Stimulated activated CD8-positive, alpha-beta memory T cell treated with anti-CD3 and anti-CD28 coated beads, Interleukin-4, amount 100 ng/mL, for 4 hours (primary cell): ENCODE measurements at places on chromosomes 2 and 18.

GRCh38 chr2:27373567-27373966, 3.2 kb downstream of the SNX17 start:
- DNase-seq: no peak

GRCh38 chr2:240286596-240286995, 146.1 kb upstream of the OTOS start:
- DNase-seq: no peak

GRCh38 chr18:25181581-25181980, 170.4 kb downstream of the ZNF521 start:
- no peak for DNase-seq

- no peak for DNase-seq
Observed at GRCh38 chr2:178008636-178009289, 63.8 kb downstream of the PDE11A start.

DNA sequence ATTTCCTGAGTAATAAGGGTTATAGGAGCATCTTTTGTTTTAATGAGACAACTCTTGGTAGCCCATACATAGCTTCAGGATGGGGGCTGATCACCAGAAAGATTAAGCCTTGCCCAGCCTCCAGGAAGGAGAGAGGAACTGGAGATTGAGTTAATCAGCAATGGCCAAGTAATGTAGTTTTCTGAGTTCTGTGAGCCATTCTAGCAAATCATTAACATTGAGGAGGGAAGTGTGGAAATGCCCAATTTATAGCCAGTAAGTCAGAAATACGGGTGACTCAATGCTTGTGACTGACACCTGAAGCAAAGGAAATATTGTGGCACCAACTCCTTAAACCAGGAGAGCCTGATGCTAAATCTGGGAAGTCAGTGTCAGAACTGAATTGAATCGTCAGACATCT, 205.1 kb upstream of the SRD5A2 start:
- DNase-seq: no peak

- no peak for DNase-seq
Observed at GRCh38 chr18:32422978-32423740, 47.5 kb downstream of the GAREM1 start.
